Left renal cortex interstitium (tissue), 4 donors: ENCODE measurements at places on chromosomes 16 and 17.

- DNase-seq: peak; percentile 42
Observed at GRCh38 chr16:24010440-24011089, 174.8 kb downstream of the PRKCB start.

- DNase-seq: no peak
Observed at GRCh38 chr16:3829631-3830536, 50.6 kb downstream of the CREBBP start.

DNA sequence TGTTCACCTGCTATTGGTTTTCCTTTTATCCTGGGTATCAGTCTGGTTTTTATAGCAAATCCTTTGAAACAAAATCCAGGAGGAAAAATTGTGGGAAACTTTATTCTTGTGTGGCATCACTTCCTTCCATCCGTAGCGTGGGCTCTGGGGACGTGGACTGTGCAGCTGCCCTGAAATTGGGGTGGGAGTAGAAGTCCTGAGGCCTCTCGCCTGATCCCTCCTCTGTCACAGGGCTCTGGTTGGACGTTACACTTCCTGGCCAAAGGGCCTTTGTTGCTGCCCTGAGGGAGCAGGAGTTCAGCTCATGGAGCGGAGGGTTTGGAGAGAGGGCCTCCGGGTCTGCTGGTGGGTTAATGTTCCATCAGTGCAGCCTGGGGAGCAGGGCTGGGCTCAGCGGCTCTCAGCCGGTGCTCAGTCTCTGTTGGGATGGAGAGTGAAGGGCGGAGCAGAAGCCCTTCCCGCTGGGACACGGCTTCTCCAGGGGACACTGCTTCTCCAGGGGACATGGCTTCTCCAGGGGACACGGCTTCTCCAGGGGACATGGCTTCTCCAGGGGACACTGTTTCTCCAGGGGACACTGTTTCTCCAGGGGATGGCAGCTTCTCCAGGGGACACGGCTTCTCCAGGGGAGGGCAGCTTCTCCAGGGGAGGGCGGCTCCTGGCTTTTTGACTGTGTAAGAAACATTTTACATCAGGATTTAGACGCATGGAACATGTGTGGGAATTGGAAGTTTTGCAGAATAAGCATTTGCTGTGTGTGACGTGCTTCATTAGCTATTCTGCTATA is 15.2 kb upstream of the RPL13 start:
- no peak for DNase-seq

DNA sequence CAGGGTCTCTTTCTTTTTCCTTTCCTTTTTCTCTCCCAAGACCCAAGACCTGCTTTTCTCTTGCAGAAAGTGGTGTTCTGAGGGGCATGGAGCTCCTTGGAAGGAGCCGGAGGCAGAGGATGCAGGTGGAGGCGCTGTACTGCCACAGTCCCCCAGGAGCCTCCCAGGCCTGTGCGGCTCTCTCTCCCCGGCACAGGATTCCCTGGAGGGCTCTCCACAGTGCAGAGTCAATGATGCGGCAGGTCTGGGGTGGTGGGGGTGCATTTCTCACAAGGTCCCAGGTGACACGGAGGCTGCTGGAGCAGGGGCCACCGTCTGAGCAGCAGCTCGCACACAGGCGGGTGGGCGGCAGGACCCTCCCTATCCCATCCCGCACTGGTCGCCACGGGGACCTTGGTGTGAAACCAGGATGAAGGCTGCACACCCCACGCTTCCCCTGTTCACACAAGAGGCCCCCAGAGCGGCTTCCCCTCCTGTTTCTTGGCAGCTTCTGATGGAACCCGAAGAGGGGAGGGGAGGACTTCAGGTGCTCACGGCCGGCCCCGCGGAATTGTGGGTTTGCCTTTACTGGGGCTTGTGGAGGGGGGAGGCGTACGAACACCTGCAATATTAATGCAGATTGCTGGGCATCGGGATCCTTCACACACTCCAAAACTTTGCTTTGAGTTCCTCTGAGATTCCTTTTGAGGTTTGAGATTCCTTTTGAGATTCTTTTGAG is 186.9 kb downstream of the ENGASE start:
- no peak for DNase-seq

DNA sequence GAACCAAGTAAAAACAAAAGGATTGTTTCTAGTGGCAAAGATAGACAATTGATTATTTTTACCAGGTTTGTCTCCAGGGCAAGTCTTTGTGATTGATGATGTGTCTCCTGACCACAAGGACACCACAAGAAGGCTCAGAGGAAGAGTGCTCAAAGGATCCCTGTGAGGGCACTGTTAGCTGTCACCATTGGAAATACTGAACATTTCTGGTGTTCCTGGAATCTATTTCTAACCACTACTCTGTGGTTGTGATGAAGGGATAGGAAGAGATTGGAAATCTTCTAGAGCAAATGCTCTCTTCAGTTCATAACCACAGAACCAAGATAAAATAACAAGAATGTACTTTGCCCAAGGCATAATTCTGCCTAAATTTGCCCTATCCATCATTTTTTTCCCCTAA is 15.3 kb downstream of the RNF43 start:
- no peak for DNase-seq

DNA sequence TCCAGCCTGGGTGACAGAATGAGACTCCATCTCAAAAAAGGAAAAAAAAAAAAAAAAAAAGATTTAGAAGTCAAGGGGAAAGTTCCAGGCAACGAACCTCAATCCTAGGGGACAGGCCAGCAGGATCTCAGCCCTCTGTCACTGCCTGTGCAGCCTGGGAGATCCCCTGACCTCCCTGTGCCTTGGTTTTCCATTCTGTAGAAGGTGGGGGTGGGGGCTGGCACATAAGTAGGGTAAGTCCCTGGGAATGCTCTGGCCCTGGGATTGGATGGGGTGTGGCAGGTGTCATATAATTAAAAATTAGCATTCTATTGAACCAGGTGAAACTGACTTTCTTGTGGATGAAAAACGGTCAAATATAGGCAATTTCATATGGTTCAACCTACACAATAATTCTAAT is 90.5 kb downstream of the C16orf78 start:
- DNase-seq: no peak

DNA sequence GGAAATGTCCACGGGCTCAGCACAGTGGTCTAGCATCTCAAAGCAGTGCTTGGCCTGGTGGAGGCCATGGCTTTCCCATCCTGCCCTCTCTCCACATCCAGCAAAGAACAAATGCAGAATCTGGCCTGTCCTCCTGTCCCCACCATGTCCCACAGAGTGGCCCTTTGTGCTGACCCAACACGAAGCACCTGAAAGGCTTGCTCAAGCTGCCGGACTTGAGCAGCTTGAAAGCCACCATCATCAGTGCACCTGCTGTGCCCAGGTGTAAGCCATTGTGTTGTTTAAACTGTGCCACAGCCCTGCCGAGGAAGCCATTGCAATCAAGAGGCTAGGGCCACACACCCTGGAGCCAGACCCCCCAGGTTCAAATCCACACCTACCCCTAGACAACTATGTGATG is 115.5 kb downstream of the SOCS1 start:
- no peak for DNase-seq

DNA sequence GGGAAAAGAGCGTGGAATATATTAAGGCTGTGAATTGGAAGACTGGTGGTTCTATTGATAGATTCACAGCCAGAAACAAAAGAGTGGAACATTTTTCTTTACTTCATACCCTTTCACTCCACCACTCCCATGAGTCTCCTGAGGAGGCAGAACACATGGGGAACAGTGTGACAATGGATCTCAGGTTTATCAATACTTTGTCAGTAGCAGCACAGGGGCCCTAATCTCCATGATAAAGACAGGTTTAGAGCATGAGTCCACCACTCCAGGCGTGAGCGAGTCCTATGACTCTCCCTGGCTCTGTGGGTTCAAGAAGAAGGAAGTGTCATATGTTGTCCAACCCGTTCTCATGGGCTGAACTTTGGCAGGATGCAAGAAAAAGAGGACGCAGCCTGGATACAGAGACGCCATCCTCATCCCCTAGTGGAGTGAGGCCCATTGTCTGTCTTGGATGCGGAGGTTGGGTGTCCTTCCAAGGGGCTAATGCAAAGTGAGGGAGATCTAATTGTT is 361.2 kb downstream of the TMEM114 start:
- no peak for DNase-seq

- DNase-seq: peak; percentile 70
Observed at GRCh38 chr16:27109666-27110523, 43.2 kb downstream of the C16orf82 start.

- no peak for DNase-seq
Observed at GRCh38 chr16:27699540-27699939, 149.6 kb downstream of the KATNIP start.

- no peak for DNase-seq
Observed at GRCh38 chr17:142876-143784, 5.8 kb downstream of the SCGB1C2 start.

DNA sequence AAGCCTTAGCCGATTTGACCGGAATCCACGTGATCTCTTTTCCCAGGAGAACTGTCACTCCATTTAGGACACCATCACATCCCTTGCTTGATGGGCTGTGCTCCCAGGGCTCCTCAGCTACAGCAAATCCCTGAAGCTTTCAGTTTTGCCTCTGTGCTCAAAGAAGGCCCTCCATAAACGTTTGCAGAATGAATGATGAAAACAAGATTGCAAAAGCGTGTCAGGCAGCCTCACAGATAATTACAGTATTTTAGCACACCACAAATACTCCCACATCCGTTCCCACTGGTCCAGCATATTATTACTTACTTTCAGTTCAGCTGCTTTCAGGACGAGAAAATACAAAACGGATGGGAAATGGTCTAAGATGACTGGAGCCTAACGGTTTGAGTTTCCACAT is 84.6 kb downstream of the USP31 start:
- no peak for DNase-seq

DNA sequence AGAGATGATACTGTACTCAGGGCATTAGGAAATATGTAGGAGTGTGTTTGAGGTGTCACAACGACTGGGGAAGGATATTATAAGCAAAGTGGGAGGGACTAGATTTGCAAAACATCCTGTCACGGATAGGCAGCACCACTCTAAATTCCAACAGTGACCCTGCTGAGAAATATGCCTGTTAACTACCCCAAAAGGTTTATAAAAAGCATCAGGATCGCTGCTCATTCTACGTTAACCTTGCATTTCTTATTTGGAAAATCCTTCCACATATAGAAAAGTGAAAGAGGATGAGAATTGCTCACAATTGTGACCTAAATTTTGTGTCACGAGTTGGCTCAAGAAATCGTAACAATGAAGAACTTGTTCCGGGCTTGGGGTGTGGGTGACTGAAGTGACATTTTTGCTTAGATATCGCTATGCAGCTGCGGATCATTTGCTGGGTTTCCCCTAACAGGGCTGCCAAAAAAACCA is 51.6 kb downstream of the N4BP1 start:
- no peak for DNase-seq

DNA sequence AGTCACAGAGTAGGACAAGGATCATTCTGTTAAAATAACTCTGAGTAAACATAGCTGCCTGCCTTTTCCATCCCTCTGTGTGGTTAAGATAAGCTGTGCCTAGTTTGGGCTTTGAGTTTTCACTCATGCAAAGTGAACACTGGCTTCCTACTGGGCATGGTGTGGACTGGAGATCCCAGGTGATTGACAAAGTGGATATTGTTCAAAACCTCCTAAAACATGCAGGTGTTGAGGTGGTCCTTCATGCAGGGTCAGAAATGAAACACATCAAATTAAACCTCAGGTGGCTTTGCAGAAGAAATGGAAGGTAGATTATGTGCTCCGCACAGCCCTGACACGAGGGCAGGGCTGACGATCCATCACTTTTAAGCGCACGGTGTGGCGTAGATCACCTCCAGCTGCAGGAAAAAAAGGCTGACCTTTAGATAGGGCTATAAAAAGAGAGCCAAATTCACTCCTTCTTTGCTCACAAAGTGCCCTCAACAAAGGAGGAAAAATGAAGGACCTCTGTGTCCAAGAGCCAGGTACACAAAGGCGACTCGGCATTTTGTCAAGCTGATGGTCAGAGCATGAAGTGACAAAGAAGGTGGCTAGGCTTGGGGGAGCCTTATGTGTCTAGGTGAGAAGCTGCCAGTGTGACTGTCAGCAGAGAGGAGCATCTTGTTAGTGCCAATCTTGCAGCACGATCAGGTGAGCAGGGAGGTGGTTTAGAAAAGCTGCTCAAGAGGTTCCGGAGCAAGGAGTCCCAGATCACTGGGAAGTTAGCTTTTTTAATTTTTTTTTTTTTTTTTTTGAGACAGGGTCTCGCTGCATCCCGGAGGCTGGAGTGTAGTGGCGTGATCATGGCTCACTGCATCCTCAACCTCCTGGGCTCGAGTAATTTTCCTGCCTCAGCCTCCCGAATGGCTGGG is 19.9 kb upstream of the ITPRIPL2 start:
- DNase-seq: no peak

GRCh38 chr17:55959756-55960155 is 193.5 kb upstream of the ANKFN1 start:
- no peak for DNase-seq

DNA sequence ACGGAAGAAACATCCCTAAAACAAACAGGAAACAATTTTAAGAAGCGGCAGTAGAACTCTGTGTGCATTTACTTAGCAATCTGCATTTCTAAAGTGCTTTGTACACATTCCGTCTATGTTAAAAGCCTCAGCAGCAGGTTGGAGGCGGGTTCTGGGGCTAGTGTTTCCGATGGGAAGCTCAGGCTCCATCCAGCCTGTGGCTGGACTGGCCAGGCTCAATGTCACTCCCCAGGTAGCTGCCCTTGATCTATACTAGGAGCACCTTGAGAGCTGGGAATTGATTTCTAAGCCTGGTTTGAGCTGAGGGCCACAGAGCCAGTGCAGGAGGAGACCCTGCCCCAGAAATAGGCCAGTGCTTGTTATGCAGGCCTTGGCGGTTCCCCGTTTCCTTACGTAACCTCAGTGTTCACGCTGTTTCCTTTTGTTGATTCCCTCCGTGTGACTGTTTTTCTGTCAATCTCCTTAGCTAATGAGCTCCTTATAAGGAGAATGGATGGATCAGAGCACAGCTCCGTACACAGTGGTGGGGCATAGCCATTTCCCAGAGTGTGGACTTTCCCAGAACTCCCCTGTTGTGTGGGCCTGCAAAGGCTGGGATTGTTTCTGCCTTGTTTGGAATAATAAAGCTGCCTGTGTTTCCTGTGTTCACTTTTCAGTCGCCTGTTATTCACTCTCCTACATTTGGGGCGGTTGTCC is 21.4 kb downstream of the ADORA2B start:
- peak; percentile 18 for DNase-seq

- DNase-seq: no peak
Observed at GRCh38 chr16:51734220-51734619, 583.1 kb upstream of the SALL1 start.

DNA sequence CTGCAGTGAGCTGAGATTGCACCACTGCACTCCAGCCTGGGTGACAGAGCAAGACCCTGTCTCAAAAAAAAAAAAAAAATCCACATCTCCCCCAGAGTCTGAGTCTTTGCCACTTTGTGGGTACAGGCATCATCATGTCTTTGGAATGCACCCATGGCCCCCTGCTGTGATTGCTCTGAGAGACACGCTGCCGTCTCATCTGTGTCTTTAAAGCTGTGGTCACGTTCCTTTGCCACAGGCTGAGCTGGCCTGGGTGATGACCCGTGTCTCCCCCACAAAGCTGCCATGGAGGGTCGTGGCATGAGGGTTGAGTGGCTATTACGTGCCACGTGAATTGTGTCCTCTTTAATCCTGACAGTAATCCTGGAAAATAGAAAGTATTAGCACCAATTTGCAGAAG is 20.2 kb downstream of the CRISPLD2 start:
- no peak for DNase-seq
